ENCODE measurements at places on chromosomes 16 and 17.
A peak's percentile ranks its signal among the peaks of the same experiment; 100 is the strongest.

- DNase-seq: peak; percentile 57
These were observed 33.3 kb downstream of the JPH3 start for GRCh38 chr16:87635541-87636049.

- DNase-seq: no peak
These were observed 55.1 kb downstream of the ATP2C2 start for GRCh38 chr16:84423416-84423837.

GRCh38 chr16:56005958-56006357, 130.8 kb upstream of the CES5A start:
- DNase-seq: no peak

DNA sequence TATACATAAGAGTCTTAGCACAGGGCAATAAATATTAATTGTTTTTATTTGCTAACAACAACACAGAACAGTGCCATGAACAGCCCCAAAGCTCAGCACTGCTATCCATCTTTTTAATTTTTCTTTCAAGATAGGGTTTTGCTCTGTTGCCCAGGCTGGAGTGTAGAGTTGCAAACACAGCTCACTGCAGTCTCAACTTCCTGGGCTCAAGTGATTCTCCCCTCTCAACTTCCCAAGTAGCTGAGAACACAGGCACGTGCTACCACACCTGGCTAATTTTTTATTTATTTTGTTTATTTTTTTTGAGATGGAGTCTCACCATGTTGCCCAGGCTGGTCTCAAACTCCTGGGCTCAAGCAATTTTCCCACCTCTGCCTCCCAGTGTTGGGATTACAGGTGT, 47.6 kb upstream of the AKAP1 start:
- no peak for DNase-seq
